ENCODE measurements at places on chromosomes 5 and 9.

- peak; percentile 15 for DNase-seq
Measured at GRCh38 chr5:163565492-163565891, 60.1 kb downstream of the MAT2B start.

DNA sequence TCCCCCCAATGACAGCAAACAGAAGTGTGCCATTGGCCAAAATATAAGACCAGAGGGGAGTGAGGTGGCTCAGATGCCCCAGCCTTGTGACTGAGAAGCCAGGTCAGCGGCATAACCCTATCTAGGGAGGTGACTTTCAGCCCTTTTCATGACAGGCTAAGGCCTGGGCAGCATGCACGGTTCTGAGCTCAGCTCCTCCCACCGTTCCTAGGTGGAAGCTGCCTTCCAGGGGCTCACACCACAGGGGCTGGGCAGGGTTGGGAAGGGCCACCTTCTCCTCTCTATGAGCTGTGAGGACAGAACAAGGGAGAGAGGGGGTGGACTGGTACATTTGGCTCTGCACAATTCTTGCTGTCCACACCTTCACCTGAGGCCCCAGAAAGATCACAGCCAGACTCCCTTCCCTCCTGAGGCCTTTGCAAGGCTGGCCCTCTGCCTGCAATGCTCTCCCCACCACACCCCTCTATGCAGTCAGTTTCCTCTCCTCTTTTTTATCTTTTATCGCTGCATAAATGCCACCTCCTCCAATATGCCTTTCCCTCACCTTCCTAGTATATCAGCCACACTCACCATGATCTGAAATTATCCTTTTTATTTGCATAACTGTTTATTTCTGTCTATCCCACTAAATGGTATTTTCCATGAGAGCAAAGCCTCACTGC is 5.1 kb upstream of the EGR1 start:
- DNase-seq, result no peak

- no peak for DNase-seq
Measured at GRCh38 chr5:6482735-6483134, 34.1 kb downstream of the UBE2QL1 start.

DNA sequence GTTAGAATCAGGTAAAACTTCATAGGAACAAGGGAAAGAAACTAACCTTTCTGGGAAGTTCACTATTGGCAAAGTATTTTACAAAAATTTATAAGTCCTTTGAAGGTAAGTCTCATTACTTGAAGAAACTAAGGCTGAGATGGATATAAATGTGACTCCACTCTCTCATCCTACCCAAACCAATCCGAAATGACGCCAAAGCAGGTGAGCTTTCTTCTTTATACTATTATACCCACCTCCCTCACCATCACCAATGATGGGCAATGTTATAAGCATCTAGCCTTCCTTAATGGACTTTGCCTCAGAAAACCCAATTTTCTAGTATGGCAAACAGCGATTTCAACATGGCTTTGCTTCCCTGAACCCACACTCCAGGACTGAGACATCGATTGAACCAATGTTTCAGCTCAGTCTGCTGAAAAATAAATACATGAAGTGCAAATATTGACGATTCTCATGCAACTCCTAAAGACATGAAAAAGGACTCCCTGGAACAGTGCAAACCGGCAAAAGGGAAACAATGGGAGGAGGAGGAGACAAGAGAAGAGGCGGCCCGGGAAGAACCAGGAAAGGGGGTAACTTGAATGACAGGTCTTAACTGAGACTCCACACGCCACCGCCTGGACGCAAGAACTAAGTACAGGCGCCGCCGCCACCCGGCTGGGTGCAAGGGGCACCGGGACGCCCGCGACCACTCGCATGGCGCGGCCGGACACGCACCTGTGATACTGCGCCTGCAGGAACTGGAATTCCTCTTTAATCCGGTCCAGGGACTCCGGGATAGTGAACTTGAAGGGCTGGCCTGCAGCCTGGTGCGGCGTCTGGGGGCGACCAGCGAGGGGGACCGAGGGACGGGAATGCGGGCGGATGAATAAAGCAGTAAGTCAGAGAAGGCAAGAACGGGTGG is 2.5 kb downstream of the TLE1 start:
- DNase-seq, result peak; percentile 73

DNA sequence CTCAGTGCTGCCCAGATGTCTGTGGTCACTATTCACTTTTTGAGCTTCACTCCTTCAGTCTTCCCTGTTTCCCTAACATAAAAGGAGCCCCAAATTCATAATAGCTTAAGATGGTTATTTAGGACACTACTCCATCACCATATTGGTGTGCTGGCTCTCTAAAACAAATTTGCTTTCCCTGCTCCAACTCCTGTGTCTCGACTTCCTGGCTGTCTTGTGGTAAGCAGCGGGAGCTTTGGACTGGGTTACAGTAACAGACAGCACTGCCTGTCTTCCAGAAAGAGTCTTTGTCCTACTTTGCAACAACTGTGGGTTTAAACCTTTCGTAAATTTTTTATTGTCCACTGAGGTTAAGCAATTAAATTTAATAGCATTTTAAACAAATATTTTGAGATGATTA is 389.4 kb downstream of the CDH9 start:
- DNase-seq, result no peak

GRCh38 chr5:178583279-178583678 is 6.9 kb downstream of the COL23A1 start:
- DNase-seq, result no peak
